ENCODE measurements at places on chromosomes 7 and 10.

- DNase-seq, result no peak
These were observed 31.6 kb downstream of the GSDME start for GRCh38 chr7:24725554-24726241.

DNA sequence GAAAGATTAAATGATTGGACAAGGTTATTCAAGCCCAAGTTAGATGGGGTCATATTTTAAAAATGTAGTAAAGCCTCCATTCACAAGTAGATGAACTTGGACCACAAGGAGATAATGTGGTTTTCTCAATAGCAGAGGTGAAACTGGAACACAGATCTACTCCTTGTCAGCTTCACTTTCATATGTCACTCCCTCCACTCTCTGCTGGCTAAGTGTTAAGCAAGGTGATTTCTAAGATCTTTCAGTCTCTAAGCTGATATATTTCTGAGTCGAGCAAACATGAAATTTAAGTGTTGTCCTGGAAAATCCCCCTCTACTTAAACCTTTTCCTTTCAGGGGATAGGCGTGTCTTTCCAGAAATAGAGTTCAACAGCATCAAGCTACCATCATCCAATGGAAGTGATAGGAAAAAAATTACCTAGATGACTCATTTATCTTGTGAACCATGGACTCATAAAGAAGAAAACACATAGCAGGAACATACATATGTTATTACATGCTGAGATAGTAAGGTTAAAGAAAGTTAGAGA lies 275.0 kb downstream of the PTEN start:
- DNase-seq, result no peak

DNA sequence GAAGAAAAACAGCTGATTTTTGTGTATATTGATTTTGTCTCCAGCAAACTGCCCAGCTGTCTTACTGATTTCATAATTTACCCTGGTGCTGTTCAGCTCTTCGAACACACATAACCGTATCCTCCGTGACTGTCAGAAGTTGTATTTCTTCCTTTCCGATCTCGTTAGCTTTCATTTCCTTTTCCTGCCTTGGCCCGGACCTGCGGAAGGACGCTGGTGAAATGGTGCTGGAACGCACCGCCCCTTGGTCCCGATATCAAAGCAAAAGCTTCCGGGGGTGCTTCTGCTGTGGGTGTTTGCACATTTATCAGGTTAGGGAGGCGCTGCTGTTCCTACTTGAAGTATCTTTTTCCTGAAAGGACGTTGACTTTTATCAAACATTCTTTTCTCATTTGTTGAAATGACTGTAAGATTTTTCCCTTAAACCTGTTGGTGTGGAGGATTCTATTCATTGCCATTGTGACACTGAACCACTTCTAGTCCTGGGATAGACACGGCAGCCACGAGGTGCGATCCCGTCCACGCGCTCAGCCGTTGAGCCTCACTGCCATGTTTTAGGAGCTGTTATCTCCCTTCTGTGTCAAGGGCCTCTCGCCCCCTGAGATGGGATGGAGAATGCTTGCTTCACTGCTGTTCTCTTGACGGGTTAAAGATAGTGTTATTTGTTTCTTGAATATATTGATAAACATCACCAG lies 72.6 kb downstream of the FOXL3 start:
- peak; percentile 61 for DNase-seq

- DNase-seq, result no peak
These were observed 1.9 kb downstream of the DHX32 start for GRCh38 chr10:125878957-125879835.

DNA sequence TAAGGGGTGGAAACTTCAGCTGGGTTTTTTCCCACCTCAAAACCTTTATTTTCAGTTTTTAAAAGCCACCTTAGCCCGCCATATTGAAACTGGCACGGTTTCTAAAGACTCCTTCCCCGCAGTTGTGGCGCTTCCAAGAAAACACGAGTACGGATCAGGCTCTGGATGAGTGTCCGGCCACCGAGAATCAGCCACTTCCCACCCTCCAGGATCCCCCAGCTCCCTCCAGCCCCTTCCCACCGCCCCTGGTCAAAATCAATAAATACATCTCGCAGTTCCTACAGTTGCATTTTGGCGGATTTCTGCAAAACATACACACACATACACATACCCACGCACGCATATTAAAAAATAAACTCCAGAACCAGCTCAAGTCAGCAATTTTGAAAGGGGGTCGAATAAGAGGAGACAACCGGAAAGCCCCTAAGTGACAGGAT lies 1.1 kb downstream of the SFMBT2 start:
- peak; percentile 35 for DNase-seq

DNA sequence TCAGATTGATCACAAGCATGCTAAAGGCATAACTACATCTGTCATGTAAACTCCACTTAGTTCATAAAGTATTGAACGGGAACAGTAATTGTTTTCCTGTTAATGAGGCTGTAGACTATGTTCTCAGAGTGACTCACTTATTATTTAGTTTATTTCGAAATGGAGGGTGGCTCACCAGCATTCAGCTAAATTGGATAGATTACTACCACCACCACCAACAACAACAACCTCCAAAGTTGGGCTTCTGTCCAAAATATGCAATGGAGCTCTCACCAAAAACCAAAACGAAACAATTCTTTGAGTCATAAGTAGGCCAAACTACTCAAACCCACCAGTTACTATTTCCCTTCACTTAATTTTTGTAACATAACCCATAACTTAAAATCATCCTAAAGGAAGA lies 127.9 kb upstream of the NRBF2 start:
- no peak for DNase-seq

GRCh38 chr7:47074702-47075153 lies 507.2 kb downstream of the TNS3 start:
- DNase-seq, result no peak

DNA sequence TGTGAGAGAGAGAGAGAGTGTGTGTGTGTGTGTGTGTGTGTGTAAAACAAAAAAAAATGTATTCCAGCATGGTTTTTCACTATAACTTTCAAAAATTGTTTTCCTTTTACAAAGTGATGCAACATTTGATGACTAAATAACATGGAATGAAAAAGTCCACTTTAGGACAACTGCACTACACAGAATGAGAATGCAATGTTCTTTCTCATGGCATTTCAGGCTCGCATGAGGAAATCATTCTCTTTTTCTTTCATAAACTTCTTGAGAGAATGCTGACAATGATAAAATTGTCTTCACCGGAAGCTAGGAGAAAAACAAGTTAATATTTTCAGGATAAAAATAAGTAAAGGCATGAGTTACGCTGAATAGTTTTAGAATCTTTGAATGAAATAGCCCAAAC lies 53.7 kb downstream of the SLC16A12 start:
- DNase-seq, result no peak

GRCh38 chr10:113960617-113961181 lies 83.0 kb upstream of the ADRB1 start:
- peak; percentile 71 for DNase-seq

DNA sequence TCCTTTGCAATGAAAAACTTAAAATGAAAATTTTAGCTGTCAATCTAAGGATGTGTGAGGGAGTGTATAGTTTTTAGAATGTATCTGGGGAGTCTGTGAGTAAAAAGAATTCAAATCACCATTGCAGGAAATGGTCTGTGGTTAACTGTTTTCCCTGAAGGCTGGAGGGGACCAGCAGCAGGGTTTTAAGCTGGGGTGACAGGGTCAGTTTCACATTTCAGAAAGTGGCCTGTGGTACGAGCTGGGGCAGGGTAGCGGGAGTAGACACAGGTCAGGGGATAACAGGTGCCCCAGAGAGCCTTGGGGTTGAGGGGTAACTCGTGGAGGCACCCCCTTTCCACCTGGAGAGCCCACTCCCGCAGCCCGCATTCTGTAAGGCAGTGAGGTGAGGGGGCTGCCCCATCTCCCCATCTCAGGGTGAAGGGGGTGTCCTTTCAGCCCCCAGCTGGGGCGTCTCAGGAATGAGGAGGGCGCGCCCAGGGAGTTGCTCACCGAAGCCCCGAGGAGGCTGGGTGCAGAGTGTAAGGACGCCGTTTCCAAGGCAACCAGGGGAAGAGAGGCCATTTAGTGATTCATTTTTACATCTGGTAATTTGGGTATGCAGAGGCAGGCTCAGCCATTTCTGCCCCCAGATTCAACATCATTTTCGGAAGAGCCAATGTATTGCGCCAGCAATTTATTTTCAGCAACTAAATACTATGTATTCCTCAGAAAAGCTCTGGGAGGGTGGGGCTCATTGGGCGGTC lies 168.9 kb downstream of the SLIT1 start:
- DNase-seq, result peak; percentile 4

- DNase-seq, result no peak
These were observed 96.7 kb upstream of the ADO start for GRCh38 chr10:62707810-62708209.

DNA sequence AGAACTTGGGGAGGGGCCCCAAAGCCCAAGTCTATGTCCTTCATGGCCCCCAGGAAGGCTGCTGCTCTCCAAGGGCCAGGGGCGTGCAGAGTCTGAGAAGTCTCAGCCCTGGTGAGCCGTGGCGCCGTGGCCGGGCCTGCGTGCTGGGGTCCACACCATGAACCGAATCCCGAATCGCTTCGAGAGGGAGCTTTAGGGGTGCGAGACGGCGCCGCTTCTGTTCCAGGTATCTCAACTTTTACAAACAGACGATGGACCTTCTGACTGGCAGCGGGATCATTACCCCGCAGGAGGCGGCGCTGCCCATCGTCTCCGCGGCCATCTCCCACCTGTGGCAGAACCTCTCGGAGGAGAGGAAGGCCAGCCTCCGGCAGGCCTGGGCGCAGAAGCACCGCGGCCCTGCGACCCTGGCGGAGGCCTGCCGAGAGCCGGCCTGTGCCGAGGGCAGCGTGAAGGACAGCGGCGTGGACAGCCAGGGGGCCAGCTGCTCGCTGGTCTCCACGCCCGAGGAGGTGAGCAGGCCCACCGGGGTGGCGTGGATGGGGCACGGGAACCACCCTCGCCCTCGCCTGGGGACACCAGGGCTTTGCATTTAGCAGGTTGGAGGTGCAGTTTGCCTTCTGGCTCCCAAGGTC lies 12.7 kb downstream of the STRA8 start:
- no peak for DNase-seq

DNA sequence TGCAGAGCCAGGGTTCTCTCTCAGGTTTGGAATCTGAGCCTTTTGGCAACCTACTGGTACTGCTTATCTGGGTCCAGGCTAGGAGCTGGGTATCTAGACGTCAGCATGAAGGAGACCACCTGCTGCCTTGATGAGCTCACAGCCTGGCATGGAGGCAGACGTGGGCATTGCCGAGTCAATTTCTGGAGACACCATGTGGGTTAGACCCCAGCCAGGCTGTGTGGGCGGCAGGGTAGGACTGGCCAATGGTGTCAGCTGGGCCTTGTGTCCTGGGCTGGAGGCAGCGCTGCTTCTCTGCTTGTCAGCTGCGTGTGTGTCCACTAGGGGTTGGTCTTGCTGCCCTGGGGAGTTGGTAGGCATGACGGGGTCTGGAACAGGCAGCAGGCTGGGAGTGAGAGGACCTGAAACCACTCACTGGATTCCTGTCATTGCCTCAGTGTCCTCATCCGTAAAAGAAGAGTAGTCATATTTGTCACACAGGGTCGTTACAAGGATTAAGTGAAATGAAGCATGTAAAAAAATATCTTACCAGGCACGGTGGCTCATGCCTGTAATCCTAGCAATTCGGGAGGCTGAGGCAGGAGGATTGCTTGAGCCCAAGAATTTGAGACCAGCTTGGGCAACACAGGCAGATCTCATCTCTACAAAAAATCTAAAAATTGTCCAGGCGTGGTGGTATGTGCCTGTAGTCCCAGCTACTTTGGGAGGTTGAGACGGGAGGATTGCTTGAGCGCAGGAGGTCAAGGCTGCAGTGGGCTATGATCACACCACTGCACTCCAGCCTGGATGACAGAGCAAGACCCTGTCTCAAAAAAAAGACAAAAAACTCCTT lies 31.7 kb upstream of the ANKRD2 start:
- no peak for DNase-seq

DNA sequence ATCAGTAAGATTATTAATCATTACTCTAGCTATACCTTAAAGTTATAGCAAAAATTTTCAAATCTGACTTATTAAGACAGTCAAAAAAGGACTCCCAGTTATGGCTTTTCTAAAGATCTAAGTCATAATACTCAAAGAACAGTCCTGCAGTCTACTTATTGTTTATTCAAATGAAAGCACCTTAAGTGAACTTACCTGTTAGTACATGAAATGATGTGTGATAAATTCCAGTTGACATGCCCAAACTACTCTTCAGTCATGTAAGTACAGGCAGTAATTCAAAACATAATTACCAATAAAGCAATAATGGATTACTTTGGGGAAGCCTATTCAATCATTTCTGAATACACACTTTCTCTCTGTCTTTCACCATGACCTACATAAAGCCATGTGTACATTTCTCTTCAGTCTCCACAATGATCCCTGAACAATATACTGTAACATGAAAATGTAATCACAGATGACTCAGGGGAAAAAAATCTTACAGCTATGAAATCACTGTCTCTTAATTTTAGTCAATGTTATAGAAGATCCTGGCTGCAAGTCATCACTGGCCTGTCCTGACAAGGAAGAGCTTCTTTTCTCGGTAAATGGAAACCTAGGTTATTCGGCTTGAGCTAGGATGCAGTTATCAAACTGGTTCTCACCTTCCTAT lies 420.7 kb upstream of the LRRTM3 start:
- DNase-seq, result no peak

DNA sequence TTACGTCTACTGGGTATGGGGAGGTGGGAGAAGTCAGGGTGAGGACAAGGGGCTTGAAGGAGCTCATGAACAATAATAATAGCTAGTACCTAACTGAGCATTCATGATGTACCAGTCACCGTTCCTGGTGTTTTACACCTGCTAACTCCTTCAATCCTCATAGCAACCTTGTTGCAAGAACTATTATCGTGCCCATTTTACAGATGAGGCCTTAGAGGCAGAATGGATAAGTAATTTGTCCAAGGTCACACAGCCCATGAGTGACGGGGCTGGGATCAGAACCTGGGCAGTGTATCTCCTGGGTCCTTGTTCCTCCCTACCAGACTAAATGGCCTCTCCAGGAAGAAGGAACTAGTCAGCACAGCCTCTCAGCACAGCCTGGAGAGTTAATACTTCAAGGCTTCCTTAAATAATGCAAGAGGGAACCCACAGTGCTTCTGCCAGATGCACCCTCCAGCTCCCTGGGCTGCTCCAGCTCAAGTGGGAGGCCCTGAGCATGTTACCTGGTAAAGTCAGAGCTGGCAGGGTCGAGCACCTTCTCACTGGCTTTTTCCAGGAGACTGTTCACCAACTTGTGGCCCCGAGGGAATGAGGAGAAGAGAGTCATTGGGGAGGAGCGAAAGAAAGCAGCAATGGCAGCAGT lies 28.8 kb downstream of the RRP12 start:
- DNase-seq, result no peak

GRCh38 chr10:55174419-55174818 lies 373.4 kb upstream of the PCDH15 start:
- DNase-seq, result no peak

- no peak for DNase-seq
These were observed 87.5 kb downstream of the COBL start for GRCh38 chr7:51229106-51229537.

GRCh38 chr10:92801978-92802872 lies 46.1 kb upstream of the EXOC6 start:
- no peak for DNase-seq
